ENCODE measurements at places on chromosomes 5 and 9.
A peak's percentile ranks its signal among the peaks of the same experiment; 100 is the strongest.

DNA sequence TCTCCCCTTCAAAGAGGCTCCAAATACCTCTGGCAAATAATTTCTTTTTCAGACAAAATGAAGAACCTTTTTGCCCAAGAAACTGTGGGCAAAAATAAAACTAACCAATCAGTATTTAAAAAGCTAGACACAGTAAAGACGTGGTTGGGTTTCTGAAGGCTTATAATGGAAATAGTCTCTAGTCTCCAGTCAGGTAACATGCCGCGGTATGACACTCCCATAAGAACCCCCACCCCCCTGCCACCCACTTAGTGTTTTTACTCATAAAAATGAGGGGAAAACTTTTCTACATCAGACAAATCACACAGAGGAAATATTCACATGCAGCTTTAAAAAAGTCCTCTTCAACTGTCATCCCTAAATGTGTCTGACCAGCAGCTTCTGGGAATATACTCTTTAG is 105.3 kb downstream of the THBS4 start:
- no peak for DNase-seq

- no peak for DNase-seq
Observed at GRCh38 chr9:98784831-98785806, 11.2 kb downstream of the ANKS6 start.

DNA sequence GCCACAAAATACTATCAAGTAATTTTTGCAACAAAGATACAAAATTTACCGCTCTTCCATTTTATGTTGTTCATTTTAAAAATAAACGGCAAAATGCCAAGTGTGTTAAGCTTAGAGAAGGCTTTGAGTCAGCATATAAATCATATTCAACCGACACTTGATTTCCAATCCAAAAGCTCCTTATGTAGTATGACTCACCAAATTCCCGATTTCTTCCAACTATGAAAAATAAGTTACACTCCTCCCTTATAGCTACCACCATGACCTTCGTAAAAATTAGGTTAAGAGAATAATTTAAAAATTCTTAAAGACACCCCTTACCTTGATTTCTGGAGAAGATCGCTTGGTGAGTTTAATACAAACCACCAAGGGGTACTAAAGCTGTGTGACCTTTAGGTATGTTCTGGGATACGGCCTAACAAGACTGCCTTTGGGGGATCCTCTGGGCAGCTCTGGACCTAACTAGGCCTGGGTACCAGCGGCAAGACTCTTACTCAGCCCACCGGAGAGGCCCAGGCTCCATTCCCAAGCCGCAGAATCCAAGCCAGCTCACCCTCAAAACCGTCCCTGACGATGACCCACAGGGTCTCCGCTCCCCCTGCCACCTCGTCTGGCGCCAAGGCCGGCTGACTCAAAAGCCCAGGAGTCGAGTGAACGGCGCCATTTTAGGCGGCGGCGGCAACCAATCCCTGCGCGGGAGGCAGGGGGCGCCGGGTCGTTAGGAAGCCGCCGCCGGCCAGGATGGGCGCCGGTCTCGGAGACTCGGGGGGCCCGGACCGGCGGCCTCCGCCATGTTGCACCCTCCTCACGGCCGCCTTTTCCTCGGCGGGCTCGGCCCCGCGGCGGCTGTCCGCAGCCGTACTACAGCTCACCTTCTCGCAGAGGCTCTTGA is 739 bp downstream of the PPP2CA start:
- DNase-seq: peak; percentile 90

DNA sequence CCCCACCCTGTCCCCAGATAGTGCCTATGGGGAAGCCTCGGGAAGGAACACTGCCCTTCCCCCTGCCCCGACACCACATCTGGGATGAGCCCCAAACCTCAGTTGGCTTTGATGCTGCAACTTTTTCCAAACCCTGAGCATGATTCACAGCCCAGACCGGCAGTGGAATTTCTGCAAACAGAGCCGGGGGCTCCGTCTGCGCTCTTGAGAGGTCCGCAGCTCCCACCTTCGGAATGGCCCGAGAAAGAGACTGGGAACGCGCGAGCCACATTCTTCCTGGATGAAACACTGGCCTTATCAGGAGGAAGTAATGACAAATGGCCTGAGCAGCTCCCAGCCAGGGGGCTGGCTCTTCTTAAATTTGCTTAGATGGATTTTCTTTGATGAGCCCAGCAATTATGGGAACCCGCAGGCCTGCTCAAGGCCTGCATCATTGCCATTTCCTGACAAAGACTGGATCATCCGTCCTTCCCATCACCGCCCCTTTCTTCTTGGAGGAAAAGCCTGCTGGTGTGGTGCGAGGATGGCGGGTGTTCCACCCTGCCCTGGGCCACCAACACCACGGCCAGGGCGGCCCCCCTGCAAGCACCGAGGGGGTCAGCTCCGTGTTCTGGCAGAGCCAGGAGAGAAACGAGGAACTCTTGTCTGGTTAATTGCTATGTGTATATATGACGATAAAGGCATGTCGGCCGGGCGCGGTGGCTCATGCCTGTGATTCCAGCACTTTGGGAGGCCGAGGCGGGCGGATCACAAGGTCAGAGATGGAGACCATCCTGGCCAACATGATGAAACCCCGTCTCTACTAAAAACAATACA is 38.8 kb upstream of the COL5A1 start:
- DNase-seq: no peak

GRCh38 chr9:31597977-31598376 is 786.5 kb upstream of the ACO1 start:
- DNase-seq: no peak

DNA sequence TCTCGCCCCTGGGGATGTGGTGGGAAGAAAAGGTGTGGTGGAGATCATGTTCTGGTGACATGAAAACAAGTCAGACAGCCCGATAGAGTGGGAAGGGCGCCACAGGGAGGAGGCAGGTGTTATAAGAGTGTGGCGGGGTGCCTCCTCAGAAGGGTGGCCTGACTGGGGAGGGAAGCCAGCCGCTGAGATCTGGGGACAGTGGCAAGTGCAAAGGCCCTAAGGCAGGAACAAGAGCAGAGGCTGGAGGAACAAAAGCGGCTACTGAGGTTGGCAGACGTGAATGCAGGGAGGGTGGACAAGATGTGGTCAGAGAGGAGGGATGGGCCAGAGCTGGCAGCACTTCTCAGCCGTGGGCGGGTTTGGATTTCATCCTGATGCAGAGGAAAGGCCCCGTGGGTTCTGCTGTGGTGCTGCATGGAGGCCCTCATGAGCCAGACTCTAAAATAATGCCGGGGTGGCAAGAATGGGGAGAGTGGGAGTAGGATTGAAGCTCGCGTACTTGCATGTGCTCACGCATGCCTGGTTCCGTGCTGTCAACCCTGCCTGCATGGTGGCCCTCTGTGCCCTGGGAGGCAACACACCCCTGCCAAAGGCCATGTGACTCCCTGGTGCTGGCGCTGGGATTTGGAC is 89.2 kb downstream of the MVB12B start:
- DNase-seq: no peak

Data from GM23338 (cell line).